ENCODE measurements at places on chromosomes 13 and 19.

- no peak for DNase-seq
Measured at GRCh38 chr13:102117175-102117831, 284.5 kb downstream of the FGF14 start.

- DNase-seq = no peak
Measured at GRCh38 chr19:53010494-53010893, 3.2 kb upstream of the ERVV-1 start.

GRCh38 chr13:40442231-40442630 is 224.2 kb downstream of the FOXO1 start:
- DNase-seq = no peak

DNA sequence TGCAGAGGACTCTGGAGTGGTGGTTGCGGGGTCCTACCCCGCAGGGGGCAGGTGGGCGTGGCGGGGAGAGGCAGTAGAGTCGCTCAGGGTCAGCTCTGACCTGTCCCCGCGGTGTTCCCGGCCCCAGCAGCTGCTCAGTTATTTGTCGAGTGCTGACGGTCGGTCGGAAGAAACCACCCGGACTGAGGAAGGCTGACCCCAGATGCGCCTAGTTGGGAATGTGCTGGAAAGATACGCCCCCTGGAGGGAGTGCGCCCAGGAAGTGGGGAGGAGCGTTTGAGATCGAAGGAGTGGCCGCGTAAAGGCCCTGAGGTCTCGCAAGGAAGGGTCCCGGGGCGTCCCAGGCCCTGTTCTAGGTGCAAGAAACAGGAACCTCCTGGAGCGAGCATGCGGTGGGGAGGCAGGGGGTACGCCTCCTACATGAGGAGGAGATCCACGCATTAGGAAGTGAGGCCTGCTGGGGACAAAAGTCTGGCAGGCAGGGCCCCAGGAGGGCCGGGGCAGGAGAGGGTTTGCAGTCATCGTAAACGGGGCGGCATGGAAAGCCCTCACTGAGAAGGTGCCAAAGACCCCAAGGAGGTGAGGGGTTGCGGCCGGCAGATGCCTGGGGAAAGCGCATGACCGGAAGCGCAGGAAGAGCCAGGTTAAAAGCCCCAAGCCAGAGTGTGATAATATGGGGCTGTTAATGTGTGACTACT is 9.2 kb downstream of the CCDC8 start:
- DNase-seq = no peak

GRCh38 chr13:74101436-74101835 is 32.8 kb downstream of the KLF12 start:
- no peak for DNase-seq

GRCh38 chr19:2659856-2660432 is 42.5 kb downstream of the GNG7 start:
- DNase-seq = no peak

DNA sequence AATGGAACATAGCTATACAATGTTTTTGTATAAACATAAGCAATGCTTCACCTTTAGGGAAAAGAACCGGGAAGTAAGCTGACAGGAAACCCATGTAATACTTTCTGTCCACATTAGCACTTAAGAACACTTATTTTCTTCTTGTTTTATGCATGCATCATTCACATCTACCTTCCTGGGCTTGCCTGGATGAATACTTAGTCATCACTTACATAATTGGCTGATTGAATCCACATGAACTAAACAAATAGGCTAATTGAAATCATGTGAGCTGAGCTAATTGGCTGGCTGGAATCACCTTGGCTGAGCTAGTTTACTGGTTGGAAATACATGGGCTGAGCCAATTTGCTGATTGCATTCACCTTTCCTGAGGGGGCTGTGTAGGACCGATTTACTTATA is 78.8 kb downstream of the ZNF726 start:
- no peak for DNase-seq

- DNase-seq = no peak
Measured at GRCh38 chr13:68160466-68160865, 930.3 kb upstream of the PCDH9 start.

- DNase-seq = no peak
Measured at GRCh38 chr19:13781547-13781946, 7.3 kb downstream of the C19orf53 start.

DNA sequence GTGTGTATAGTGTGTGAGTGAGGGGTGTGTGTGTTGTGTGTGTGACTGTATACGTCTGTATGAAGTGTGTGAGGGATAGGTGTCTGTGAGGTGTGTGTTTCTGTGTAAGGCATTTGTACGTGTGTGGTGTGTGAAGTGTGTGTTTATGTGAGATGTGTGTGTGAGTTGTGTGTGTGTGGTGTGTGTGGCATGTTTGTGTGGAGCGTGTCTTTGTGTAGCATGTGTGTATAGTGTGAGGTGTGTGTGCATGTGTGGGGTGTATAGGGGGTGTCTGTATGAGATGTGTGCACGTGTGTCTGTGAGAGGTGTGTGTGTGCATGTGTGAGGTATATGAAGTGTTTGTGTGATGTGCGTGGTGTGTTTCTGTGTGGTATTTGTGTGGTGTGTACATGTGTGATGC is 13.2 kb upstream of the TNFRSF19 start:
- DNase-seq = no peak

DNA sequence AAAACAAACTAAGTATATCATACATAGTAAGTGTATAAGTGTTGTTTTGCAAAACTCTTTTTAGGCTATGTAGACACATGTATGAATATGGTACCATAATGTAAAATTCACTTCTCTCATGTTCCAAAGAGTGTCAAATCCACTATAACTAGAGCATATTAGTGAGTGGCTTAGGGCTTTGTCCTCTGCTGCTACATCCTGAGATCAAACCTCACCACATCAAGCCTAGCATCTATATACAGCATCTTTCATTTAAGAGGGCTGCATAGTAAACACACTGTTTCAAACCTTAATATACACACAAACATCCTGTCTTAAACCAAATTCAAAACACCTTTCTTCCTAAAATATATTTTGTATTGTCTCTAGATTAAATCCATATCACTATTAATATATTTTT is 38.7 kb downstream of the ELF1 start:
- no peak for DNase-seq

DNA sequence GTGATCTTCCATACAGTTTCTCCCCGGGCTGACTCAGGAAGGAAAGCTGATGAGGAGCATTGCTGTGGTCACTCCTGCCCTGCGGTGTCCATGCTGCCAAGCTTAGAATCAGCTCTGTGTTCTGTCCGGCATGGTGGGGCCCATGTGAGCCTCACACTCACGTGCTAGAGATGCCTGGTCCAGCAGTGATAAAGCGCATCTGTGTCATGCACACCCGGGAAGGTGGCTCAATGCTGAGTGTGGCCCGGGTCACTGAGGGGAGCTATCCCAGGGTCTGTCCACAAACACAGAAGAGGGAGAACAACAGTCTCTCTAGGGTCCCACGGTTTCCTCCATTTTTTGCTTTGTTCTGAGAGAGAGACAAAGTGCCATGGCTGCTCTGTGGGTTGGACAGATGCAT is 3.5 kb upstream of the LILRB1 start:
- no peak for DNase-seq

DNA sequence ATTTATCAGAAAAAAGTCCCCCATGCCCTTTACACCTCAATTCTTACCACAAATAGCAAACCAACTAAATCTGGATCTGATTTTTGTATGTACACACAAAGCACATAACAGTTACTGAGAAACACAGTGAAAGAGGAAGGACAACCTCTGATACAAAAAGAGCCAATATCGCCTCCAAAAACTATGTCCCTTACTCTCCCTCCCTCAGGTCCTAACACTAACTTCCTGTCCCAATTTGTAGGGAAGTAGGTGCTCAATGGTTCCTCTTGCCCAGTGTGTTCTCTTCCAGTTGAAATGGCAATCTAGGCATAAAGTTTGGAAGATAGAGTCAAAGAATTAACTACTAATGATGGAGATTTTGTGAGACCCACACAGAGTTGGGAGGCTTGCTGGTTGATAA is 15.8 kb upstream of the FPR3 start:
- DNase-seq = no peak

- no peak for DNase-seq
Measured at GRCh38 chr19:42601811-42602443, 7.2 kb upstream of the CEACAM8 start.

DNA sequence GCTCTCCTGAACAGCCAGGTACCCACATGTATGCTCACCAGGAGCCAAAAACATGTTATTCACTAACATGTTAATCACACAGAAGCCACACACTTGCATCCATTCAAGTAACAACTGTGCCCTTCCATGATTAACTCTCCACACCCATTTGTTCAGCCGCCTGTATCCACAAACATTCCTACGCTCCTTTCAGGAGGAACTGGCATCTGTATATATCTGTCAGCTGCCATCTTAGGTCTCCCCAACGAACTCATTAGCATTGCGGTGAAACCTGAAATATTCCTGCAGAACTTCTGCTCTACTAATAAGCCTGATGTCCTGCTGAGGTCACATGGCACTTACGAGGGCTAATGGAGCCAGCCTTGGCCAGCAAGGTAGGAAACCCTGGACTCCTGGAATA is 33.0 kb downstream of the OLFM2 start:
- no peak for DNase-seq

- no peak for DNase-seq
Measured at GRCh38 chr13:41812851-41813250, 148.1 kb downstream of the VWA8 start.

DNA sequence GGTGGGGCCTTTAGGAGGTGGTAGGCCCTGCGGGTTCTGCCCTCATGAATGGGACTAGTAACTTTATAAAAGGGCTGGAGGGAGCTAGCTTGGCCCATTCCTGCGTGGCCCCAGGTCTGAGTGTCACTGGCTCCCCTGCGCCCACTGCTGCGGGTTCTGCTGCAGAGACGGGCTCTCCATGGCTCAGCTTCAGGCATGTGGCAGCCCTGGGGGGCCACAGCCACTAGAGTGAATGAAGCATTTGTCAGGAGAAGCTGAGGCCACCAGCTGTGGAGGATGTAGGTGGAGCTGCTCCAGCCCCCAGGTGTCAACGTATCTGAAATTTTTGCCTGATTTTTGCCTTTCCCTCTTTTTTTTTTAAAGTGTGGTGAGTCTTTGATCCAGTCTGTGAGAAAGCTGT is 119.1 kb downstream of the SOX1 start:
- no peak for DNase-seq

DNA sequence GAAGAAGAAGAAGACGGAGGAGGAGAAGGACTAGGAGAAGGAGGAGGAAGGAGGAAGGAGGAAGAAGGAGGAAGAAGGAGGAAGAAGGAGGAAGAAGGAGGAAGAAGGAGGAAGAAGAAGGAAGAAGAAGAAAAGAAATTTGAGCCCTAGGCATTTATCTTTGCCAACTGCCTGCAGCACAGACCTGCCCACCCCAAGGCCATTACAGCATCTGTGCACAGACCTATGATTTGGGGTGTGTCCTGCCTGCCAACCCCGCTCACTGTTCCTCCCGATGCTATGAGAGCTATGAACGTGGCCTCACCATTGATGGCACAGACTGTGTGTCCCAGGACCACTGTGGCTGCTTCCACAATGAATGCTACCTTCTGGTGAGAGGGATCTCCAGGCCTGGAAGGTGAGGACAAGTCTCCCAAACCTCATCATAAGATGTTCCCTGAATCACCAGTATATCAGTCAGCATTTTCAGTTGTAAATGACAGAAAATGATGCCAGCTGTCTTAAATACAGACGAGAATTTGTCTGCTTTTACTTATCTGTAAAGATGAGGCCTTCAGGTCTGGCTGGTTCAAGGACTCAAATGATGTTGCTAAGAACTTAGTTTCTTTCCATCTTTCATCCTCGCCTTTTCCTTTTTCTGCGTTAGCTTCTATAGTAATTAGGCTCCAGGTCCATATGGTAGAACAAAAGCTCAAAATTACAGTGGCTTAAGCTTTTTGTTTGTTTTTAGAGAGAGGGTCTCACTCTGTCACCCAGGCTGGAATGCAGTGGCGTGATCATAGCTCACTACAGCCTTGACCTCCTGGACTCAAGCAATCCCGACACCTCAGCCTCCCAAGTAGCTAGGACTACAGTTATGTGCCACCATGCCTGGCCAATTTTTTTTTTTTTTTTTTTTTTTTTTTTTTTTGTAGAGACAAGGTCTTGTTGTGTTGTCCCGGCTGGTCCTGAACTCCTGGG is 3.9 kb upstream of the SDHAF1 start:
- no peak for DNase-seq
